Activated CD4-positive, alpha-beta T cell treated with anti-CD3 and anti-CD28 coated beads for 24 hours (primary cell): ENCODE measurements at places on chromosomes 4 and X.

- no peak for DNase-seq
These were observed 26.7 kb upstream of the FAM90A26 start for GRCh38 chr4:9143421-9144080.

DNA sequence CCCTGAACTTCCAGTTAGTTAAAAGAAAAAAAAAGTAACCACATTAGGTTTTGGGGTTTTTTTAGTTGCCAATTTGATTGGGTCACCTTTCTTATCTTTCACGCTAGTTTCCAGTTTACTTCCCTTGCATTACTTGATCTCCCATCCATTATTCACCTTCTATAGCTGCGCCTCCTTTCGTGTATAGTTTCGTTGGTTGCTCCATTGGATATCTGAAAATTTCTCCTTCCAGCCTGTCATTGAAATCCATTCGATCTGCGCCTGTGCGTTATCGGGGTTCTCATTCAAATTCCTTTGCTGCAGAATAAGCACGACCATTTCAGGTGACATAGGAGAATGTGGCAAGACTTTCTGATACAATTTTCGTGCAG lies 764 bp downstream of the TRAPPC11 start:
- DNase-seq: no peak

DNA sequence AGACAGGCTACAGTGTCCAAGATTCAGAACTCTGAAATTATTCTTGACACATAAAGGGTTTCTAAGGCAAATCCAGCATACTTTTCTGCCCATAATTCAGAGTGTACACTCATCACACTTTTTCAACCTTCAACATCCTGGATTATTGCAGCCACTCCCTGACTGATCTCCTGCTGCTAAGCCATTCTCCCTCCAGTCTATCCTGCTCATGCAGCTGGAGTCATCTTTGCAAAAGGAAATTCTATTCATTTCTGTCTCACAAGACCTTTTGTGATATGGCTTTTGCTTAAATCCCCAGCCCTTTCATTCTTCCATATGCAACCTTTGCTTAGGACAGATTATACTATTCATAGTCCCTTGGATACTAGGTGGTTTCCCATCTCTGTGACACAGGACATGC lies 236.1 kb upstream of the LDB2 start:
- no peak for DNase-seq

DNA sequence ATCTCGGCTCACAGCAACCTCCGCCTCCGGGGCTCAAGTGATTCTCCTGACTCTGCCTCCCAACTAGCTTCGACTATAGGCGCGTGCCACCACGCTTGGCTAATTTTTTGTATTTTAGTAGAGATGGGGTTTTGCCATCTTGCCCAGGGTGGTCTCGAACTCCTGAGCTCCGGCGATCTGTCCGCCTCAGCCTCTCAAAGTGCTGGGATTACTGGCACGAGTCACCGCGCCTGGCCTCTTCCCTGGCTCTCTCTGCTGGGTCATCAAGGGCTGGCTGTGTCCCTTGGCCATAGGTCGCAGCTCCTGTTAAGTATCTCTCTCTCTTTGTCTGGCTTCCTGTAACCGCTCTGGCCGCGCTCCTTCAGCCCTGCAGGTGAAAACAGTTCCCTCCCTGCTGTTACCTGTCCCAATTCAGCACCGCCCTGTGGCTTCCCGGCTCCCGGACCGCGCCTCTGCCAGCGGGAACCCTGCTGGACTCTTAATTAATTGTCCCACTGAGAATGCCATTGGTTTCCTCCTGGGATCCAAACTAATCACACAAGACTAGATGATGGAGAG lies 1.3 kb upstream of the RGS12 start:
- DNase-seq: no peak

DNA sequence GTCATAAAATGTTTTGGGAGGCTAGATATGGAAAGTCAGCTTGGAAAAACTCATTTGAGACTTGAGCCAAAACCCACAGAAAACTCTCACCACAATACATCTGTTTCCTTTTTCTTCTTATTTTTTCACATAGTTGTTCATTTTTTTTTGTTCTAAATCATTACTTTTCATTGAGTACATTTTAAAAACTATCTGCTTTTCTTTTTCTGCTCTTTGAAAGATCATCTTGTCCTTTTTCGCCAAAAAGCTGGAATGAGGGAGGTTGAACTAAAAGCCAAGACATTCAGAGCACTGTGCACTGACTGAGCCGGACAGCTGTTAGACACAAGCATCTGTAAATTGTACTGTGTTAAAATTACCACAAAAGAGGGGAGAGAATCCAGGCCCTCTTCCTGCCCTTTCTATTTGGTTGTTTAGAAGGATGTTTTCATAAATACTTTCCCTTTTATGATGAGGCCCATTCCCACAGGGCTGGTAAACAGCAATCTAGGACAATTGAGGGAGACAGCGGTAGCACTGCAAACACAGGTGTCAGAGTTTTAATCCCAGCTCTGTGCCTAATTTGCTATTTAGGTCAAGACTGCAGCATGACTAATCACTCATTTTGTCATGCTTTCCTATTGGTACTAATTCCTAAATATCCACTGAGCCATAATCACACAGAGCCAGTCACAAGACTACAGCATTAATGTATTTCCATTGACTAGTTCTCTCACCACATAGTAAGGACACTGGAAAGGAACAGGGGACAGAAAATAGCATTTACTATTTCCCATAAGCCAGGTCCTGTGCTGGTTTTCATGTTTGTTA lies 7.3 kb upstream of the RNF150 start:
- DNase-seq: no peak

- no peak for DNase-seq
These were observed 90.6 kb downstream of the TSPAN7 start for GRCh38 chrX:38651625-38652601.

GRCh38 chrX:38426785-38427184 lies 74.4 kb downstream of the OTC start:
- DNase-seq: no peak

DNA sequence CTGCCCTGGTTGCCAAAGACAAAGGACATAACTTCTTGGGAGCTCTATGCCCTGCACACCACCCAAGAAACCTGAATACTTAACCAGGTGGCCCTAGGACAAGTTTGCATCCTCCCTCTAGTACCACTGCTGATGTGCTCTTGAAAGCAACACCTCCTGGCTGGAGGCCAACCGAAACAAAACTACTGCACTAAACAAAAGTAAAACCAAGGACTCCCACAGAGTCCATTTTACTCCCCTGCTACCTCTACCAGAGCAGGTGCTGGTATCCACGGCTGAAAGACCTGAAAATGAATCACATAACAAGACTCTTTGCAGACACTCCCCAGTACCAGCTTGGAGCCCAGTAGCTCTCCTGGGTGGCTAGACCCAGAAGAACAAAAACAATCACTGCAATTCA lies 941.8 kb downstream of the RAPGEF2 start:
- no peak for DNase-seq

DNA sequence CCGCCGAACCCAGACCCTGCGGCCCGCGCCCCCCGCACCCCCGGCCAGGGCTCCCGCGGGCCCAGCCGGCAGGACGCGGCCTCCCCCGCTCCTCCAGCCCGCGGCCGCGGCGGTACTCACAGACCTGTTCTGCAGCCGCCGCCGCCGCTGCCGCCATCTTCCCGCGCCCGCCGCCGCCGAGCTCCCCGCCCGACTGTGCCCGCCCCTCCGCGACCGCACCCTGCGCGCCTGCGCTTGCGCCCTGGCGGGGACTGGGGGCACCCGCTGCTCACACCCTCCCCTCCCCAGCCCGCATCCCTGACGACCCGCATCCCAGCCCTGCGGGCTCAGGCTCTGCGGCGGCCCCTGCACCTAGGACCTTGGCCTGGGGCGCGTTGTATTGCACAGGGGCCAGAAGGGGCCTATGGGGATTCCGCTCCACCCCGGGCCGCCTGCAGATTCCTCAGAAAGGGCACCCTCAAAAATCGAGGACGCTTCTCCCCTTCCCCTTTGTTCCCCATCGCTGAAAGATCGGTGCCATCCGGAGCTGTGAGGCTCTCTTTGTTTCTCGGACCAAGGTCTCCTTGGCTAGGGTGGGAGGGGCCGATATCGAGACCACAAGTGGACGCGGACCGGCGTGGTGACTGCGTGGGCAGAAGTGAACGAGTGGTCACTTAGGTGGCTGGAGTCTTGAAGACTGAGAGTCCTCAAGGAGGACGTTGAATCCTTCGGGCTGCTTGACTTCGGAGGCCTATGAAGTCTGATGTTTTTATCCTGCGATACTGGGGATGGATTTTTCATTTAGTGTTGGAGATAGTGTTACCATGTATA lies at the start of gene SGCB:
SGCB (minus strand) TSS at position 197 of the 810 bp plus-strand sequence; CDS start at position 157, 40 bp downstream.
- DNase-seq: peak; percentile 61

- no peak for DNase-seq
These were observed 3.0 kb downstream of the LINC00632 start for GRCh38 chrX:140712413-140713173.

GRCh38 chr4:148056879-148057278 lies 325.0 kb downstream of the ARHGAP10 start:
- DNase-seq: peak; percentile 45

DNA sequence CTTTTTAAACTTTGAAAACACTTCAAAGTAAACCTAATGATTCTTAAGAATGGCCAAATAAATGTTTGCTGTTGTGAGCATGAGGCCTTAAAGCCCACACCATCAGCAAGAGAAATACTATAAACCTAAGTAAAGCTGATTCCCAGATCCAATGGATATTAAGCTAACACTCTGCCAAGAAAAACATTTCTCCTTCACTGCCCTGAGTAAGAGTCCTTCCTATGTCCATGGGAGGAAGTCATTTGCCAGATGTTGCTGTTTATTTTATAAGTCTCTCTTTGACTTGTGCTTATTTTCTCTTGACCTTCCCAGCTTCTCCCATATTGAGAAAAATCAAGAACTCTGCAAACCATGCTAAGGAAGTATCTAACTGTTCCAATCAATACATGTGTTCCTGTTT lies 154.3 kb upstream of the EDNRA start:
- no peak for DNase-seq

- no peak for DNase-seq
These were observed 2.6 kb upstream of the FGF16 start for GRCh38 chrX:77444545-77444944.

DNA sequence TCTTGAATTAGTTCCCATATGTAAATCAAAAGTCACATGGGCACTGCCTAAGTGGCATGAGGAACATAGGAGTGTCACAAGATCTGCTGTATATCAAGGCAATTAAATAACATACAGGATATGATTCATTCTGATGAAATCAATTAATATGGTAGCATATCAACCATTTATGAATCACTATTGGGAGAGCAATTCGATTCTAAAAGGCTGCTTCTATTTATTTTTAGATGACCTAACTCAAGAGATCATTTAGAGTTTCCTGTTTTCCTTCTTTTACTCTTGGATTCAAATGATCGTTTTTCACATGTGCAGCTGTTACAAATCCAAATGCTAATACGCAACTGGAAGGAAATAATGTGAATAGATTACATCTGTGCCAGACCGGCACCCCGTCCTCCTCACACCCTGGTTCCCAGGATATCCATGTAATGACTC lies 81.9 kb downstream of the HCCS start:
- no peak for DNase-seq

DNA sequence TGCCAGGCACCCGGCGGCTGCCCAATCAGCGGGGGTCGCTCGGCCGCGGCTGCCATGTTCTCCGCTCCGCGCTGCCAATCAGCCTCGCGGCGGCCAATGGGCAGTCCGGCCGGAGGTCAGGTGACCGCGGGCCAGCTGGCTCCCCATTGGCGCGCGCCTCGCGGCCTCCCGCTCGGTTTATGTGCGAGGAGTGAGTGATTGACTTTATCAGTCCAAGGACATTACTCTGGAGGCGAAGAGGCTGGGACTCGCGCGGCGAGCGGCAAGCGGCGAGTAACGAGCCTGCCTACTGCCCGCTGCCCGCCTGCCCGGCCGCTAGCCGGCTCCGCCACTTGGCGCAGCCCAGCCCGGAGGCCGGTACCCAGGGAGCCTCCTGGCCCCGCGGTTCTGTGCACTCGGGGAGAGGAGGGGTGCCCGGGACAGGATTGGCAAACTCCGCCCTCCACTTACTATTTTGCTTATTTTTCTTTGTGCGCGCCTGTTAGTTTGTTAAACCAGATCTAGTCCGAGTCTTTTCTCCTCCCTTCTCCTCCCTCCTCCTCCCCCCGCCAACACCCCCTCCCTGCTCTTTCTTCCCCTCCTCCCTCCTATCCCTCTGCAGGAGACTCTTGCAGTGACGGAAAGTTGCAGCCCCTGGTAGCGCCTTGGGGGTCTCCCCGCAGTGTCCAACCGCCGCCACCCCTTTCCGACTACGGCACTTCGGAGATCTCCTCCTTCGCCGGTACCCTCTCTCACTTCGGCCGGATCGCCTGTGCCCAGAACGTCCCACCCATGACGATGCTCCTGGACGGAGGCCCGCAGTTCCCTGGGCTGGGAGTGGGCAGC lies at the start of gene ZIC3:
ZIC3 (plus strand) TSS at position 207 of the 825 bp plus-strand sequence; CDS start at position 772, 565 bp downstream.
- no peak for DNase-seq

- DNase-seq: no peak
These were observed 1109.3 kb upstream of the LCORL start for GRCh38 chr4:19130866-19131265.

GRCh38 chr4:156623376-156623775 lies 348.2 kb downstream of the PDGFC start:
- no peak for DNase-seq

- DNase-seq: no peak
These were observed 69.8 kb downstream of the IGSF1 start for GRCh38 chrX:131219271-131219670.

- peak; percentile 76 for DNase-seq
These were observed at the start of gene SYP for GRCh38 chrX:49199906-49200771. Gene SYP (minus strand): TSS chrX:49200193. CDS start chrX:49200186, 7 bp downstream.

DNA sequence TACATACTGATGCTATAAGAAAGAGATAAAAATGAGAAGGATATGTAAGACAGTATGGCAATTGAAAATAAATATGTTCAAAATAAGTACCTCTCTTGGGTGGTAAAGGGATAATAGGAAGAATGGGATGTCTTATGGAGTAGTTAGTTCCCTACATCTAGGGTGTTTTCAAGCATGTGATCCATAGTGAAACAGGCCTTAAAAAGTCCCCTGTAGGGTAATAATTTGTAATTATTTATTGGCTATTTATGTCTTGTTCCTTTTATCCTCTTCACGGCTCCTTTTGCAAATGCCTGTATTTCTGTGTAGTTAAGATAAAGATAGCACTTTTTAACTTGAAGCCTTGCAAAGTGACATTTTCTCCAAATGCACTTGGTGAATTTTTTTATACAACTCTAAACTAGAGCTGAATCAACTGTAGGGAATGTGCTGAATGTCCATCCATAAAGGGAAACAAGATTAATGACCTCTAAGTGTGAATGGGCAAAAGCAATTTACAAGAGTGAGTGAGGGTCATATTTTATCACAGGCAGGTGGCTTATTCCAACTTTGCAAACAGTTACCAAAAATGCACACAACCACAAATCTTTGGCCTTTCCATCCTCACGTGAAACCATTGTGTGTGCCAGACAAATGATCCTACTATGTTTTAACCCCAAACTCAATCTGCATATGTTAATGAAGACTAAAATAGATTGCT lies 299.0 kb downstream of the KCNIP4 start:
- DNase-seq: no peak

- no peak for DNase-seq
These were observed 229.9 kb upstream of the UGT8 start for GRCh38 chr4:114368751-114369150.

GRCh38 chr4:12729384-12729783 lies 754.8 kb downstream of the RAB28 start:
- no peak for DNase-seq

DNA sequence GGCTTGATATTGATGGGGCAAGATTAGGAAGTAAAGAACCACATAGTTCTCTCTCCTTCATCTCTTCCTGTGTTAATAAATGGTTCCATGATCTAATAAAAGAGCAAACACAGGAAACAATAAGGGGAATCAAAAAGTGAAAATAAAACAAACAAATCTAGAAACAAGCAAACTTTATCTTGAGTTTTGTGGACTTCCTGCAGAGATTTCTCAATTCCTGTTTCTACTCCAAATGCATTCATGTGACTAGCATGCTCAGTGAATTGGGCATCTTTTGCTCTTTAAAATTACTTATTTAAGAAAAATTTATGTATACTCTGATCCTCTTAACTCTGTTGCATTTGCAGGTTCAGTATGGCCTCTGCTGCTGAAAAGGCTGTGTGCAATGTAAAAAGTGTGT lies 682.0 kb downstream of the KCTD8 start:
- DNase-seq: no peak
